Stimulated activated CD4-positive, alpha-beta T cell treated with anti-CD3 and anti-CD28 coated beads, TNF-alpha, amount 100 ng/mL, for 24 hours (primary cell): ENCODE measurements at places on chromosomes 13 and 19.

- DNase-seq: no peak
These were observed 149.7 kb upstream of the SERP2 start for GRCh38 chr13:44223770-44224444.

GRCh38 chr19:14502334-14503092, 6.6 kb upstream of the GIPC1 start:
- DNase-seq: no peak

DNA sequence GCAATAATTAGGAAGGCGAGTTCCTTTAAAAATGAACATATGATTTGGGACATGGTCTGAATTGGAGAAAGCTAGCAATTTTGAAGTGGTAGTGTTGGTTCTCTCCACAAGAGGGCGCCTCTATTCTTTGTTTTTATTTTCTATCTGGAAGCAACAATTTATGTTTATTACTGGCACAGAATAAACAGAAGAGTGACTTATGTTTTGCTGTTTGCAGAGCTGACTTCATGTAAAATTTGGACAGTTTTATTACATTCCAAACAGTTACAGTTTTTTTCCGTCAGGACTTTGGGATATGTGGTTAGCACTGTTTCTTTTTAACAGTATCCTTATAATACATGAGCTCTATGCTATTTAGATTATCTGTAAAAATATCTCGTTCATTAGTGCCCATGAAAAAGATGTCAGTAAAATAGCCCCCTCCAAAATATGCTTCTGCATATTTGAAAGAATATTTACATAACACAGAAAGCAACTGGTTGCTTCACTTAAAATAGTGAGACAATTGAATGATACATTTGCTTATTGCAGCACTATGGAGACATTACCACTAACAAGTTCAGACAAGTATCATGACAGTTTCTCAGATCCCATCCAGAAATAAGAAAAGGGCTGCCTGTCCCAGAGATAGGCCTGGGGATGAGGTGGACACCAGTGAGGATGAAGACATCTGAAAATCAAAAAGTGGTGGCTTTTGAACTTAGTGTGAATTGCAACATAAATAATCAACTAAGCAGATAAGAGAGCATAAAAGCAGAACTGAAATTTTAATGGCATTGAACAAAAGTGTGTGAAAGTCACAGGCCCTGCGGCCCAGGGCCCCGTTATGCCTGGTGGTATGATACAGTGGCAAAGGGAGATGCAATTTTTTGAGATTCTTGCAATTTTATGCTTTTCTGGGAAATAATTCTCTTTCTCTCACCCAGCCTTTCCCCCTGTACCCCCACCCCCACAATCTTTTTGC, 32.3 kb upstream of the FGF9 start:
- DNase-seq: no peak

- DNase-seq: no peak
These were observed 2.6 kb downstream of the B3GNT8 start for GRCh38 chr19:41424335-41425173.

GRCh38 chr19:19316082-19316481, 4.2 kb downstream of the SUGP1 start:
- no peak for DNase-seq

GRCh38 chr13:110332750-110333149, 25.7 kb downstream of the COL4A2 start:
- DNase-seq: no peak

DNA sequence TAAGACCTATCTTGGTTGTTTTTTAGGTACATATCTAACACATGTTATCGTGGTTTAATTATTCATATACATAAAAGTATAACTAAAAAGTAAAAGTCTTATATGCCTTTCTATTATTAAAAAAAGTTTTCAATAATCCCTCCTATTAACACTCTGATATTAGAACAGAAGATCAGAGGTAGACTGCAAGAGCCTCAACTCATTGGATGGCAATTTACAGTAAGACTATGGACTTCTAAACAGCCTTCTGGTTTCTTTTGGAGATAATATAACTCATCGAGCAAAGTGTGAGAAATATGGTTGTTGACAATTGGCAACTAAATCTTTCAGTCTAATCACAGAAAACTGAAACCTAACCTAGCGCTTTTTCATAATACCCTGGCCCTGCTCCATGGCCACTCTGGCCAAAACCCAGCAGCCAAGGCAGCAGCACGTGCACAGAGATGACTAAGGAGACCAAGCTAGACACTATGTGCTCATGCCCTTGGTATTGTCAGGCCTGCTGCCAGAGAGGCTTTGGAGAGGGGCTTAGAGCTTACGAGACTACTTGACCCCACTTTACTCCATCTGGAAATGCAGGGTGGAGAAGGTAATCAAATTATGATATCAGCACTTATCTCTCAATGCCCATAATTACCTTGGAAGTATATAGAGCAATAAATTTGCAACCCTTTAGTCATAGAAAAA, 40.6 kb upstream of the EEF1AKMT1 start:
- DNase-seq: no peak
